Cerebellum (tissue), 4 donors: ENCODE measurements at places on chromosomes 6 and 20.

- no peak for DNase-seq
Observed at GRCh38 chr20:40326784-40327183, 362.3 kb downstream of the MAFB start.

DNA sequence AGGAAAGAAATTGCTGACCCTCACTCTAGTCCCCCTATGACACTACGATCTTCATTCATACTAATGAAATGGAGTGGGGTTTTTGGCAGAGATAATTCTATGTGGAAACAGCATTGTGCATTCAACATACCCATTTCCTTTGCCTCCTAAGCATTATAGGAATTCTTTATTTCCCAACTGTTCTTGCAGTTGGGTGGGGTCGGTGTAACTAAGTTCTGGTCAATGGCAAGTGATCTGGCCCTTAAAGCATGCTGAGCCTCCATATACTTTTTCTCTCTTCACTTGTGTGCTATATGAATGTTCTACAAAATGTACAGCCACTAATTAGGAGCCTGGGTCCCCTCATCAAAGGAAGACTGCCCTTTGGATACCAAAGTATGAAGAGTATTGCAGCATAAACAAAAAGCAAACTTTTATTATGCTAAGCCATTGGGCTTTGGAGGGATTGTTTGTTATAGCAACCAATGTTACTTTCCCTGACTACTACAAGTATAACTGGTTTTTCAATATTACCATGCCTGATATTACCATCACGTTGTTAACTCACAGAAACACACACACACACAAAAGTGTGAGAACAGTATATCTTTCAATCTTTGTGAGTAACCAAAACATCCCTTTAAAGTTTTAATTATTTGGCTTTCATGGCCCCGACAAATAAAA, 9.0 kb upstream of the ISM1 start:
- DNase-seq: no peak

GRCh38 chr20:56949318-56949717, 317.1 kb downstream of the BMP7 start:
- DNase-seq: no peak

GRCh38 chr6:55825402-55826051, 49.9 kb downstream of the BMP5 start:
- DNase-seq: no peak

DNA sequence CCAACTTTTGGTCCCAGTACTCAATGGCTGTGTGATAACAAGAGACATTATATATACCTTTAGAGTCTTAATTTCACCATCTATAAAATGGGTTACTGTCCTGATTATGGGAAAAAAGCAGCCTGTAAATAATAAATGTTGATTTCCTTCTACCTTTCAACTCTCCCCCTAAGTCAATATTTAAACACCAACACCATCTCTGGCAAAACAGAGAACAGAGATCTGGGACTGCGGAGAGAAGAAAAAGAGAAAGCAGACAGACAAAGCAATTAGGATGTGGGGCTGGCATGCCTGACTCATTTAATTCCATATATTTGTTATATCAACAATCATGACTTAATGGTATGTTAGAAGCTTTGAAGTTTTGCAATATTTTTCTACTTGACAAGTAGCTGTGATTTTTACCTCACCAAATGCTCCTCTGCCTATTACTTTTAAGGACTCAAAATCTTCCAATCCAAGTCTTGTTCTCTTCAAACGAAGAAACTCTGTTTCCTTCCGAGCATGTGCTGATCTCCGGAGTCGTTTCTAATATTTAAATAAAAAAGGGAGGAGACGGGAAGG, 23.3 kb downstream of the STK38 start:
- DNase-seq: no peak

GRCh38 chr6:110703906-110704594, 111.2 kb downstream of the CDK19 start:
- no peak for DNase-seq

DNA sequence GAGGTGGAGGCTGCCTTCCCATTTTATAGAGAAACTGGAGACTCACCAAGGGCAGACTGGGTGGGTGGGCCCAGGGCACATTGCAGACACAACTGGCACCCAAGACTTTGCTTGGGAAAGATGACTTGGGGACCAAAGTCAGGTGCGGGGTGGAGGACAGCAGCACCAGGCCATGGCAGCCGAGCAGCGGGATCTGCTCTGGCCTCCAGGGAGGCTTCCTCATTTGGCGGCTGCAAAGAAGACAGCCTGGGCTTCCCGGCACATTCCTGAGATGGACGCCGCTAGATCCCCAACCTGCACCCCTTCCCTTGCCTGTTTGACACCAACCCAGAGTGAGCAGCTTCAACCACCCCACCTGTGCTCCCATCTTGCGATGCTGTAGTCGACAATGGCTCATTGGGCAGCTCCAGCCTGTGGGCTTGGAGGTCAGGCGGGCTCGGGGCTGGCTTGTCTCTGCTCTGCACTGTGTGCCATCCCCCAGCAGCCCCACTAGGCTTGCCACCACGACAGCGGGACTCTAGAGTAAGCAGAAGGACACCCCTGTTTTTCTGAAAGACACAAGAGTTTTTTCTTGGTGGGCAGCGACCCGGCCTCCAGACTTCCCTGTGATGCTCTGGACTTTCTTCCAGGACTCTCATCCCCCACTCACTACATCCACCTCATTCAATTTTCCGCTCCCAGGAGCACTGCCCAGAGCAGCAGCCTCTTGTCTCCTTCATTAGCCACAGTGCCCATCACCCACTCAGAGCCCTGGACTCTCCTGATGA, 184.9 kb upstream of the CST7 start:
- no peak for DNase-seq

DNA sequence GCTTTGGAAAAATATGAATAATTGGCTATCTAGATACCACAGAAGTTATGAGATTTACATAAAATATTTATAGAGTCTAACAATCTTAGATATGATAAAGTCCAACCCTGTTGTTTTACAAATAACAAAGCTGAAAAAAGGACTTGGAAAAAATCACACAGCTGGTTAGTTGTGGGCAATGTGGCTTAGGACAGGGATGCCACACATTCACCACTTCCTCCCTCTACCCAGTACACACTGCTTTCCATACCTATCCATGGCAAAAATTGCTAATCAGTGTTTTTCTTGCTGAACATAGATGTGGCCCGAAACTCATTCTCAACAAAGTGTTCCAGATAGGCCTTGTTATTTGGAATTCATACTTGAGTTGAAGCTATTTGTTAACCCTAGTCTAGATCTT, 147.3 kb upstream of the BMP5 start:
- no peak for DNase-seq

DNA sequence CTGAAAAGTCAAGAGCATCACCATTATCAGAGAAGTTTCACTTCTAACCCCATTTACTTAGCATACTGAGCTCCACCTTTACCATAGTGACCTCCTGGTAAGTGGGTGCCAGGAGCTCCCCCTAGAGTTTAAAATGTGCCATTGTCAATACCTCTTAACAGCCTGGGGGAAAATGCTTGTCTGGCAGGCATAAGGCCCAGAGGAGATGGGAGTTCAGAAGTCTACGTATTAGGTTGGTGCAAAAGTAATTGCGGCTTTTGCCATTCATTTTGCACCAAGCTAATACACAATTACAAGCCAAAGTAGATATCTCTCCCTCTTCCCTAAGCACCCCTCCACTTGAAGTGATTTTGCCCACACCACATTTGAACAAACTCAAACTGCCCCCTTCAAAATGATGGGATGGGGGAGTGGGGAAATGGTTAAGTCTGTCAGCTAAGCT, 919.0 kb downstream of the KIF16B start:
- no peak for DNase-seq

GRCh38 chr20:5927749-5928462, 22.4 kb downstream of the TRMT6 start:
- DNase-seq: no peak

DNA sequence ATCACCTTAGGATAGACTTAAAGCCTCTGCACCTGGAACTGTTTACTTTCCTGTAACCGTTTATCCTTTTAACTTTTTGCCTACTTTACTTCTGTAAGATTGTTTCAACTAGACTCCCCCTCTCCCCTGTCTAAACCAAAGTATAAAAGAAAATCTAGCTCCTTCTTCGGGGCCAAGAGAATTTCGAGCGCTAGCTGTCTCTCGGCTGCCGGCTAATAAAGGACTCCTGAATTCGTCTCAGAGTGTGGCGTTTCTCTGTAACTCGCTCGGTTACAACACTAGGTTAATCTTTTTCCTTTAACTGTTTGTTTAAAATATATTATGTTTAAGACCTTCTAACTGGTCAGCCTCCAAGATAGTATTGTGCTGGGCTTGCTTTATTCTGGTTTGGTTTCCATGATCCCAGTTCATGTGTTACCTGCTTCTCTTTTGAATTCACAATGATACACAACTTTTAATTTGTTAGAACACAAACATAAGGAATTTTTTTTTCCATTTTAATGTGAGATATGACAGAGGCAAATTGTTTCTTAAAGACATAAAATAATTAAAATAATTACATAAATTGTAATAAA, 8.7 kb upstream of the NQO2 start:
- DNase-seq: no peak

- DNase-seq: no peak
Observed at GRCh38 chr20:8076306-8077136, 55.5 kb upstream of the PLCB1 start.

GRCh38 chr6:81475646-81476045, 276.8 kb downstream of the TENT5A start:
- DNase-seq: no peak

- no peak for DNase-seq
Observed at GRCh38 chr6:53290537-53291510, 57.9 kb downstream of the ELOVL5 start.

GRCh38 chr6:104710543-104711335, 149.0 kb downstream of the HACE1 start:
- no peak for DNase-seq

GRCh38 chr20:52150440-52151258, 40.9 kb downstream of the ZFP64 start:
- DNase-seq: peak; percentile 47

DNA sequence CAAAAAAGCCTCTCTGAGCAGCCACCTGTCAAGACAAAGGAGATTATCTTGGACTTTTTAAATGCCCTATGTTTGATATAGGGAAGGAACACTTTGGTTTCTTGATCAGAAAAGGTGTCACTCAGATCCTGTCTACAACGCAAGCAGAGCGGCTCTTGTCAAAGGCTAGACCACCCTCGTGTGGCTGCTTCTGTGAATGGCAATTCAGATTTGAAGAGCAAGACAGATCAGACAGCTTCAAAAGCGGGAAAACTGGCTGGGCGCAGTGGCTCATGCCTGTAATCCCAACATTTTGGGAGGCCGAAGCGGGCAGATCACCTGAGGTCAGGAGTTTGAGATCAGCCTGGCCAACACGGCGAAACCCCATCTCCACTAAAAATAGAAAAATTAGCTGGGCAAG, 10.1 kb upstream of the NXT1 start:
- DNase-seq: peak; percentile 81

DNA sequence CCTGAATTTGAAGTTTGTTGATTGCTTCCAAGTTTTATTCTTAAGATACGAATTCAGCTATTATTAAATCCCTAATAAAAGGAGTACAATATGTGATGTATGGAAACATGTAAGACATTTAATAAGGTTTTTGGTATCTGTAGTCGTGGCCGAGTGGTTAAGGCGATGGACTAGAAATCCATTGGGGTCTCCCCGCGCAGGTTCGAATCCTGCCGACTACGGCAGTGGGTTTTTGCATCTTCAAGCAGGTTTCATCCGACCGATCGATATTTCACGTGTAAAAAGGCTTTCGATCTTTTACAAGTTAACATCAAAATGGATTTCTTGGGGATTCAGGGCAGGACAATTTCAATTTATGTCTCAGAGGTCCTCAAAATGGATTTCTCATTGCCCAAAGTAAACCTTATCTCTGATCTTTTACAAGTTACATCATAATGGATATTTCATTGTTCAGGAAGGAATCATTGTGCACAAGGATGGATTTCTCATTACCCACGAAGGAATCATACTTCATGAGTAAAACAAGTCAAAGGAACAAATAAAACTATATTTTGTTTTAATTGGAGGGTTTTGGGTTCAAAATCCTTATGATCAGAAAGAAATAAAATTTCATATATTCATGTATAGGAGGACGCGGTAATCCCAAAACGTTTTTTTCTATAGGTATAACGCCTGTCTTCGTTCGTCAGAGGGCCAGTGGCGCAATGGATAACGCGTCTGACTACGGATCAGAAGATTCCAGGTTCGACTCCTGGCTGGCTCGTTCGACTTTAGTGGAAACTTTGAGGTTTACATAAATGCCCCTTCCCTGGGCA, 37.3 kb upstream of the BTN3A2 start:
- DNase-seq: no peak

DNA sequence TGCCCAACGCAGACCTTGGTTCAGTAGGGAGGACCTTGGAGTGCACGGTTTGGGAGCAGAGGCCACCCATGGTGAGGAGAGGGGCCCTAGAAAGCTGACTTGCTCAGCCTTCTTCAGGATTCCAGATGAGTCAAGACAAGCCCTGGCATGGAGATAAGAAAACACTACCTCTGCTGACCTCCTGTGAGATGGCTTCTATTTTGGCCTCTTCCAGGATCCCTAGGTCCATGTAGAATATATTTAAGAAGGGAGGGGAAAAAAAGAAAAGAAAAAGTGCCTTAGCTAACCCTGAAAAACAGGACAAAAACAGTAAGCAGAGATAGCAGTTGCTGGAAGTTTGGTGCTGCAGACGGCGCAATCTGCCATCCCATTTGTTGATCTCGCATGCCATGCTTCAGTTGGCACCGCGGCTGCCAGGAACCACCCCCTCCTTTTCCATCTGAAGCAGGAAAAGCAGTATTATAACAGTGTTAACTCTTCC, 100.0 kb downstream of the ARMC2 start:
- DNase-seq: peak; percentile 85

DNA sequence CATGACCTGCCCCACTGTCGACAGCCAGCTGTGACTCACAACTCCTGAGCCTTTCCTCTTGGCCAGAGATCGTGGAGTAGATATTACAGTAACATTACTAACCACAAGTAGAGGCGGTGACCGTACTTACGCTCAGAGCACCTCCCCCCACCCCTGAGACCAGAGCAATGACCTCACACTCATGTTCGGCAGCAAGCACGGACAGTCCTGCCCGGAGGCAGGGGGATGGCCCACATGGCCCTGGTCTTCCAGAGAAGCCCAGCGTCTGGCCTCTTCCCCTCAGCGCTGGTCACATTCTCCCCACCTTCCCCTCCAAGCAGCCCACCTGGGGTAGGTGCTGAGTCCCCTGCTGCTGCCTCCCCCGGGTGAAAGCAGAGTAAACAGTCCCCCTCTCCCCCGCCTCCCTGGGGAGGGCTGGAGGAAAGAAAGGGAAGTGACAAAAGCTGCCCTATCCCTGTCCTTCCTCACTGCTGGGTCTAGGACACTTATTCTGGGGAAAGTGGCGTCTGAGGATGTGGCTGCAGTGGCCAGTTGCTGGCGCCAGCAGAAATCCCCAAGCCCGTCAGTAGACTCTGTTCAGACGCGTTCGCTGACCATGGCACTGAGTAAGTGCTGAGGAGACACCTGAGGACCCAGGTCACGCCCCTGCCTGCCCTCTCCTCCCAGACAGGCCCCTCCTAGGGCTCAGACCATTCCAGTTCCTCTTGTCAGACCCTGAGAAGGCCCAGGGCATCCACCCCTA, 68.5 kb downstream of the MRPL14 start:
- DNase-seq: no peak

- no peak for DNase-seq
Observed at GRCh38 chr6:152981989-152982903, 595 bp downstream of the FBXO5 start.

- no peak for DNase-seq
Observed at GRCh38 chr6:166285233-166285632, 23.0 kb downstream of the PRR18 start.
